ENCODE measurements at places on chromosomes 6 and 20.

- peak; percentile 51 for DNase-seq
These were observed 38.0 kb downstream of the PIM1 start for GRCh38 chr6:37207903-37208456.

DNA sequence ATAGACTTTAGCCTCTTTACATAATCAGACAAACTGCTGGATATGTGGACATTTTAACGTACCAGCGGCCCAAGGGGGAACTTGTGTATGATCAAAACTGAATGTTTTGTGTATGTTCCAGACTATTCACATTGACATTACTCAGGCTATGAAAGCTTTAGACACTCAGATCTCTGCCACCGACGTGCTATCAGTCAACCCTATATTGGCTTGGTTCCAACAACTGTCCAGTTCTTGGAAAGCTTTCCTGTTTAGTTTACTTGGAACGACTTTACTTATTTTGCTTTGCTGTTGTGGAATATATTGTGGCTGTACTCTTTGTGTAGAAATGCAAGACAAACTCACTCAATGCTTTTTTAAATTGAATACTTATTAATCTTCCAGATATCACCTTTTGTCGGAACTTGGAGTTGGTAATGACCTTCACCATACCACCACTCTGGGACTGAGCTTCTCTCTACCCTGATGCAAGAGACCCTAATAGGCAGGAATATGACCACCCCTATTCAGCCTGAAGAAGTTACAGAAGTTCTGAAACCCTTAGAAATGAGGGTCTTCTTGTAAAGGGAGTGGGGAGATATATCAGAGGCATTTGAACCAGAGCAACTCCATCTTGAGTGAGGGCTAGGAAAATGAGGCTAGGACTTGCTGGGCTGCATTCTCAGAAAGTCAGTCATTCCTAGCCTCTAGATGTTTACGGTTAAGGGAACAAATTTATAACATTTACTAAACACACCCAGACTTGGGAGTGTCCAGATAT, 49.0 kb upstream of the PAX1 start:
- DNase-seq: no peak

GRCh38 chr6:28433119-28433518, 10.2 kb downstream of the ZSCAN23 start:
- DNase-seq: no peak

- no peak for DNase-seq
These were observed 7.2 kb upstream of the LCA5 start for GRCh38 chr6:79544299-79544927.

DNA sequence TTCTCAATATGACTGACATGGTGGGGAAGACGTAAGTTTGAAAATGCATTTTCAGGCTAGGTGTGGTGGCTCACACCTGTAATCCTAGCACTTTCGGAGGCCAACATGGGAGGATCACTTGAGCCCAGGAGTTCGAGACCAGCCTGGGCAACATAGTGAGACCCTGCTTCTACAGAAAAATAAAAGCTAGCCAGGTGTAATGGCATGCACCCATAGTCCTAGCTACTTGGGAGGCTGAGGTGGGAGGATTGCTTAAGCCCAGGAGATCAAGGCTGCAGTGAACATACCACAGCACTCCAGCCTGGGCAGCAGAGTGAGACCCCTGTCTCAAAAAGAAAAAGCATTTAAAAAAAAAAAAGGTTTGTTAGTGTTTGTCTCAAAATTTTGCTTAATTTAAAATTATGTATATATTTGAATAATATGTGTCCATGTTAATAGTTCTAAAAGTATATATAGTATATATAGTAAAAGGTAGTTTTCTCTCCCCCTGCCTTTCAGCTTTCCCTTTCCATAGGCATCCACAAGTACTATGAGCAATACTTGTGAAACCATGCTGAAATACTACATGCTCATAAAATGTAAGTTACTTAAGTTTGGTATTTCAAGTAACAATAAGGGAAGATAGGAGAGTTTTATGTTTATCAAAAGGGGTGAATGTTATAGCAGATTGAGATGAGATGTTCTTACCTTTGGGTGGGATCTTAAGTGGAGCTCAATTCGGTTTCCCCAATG, 15.1 kb downstream of the PTPRA start:
- no peak for DNase-seq

DNA sequence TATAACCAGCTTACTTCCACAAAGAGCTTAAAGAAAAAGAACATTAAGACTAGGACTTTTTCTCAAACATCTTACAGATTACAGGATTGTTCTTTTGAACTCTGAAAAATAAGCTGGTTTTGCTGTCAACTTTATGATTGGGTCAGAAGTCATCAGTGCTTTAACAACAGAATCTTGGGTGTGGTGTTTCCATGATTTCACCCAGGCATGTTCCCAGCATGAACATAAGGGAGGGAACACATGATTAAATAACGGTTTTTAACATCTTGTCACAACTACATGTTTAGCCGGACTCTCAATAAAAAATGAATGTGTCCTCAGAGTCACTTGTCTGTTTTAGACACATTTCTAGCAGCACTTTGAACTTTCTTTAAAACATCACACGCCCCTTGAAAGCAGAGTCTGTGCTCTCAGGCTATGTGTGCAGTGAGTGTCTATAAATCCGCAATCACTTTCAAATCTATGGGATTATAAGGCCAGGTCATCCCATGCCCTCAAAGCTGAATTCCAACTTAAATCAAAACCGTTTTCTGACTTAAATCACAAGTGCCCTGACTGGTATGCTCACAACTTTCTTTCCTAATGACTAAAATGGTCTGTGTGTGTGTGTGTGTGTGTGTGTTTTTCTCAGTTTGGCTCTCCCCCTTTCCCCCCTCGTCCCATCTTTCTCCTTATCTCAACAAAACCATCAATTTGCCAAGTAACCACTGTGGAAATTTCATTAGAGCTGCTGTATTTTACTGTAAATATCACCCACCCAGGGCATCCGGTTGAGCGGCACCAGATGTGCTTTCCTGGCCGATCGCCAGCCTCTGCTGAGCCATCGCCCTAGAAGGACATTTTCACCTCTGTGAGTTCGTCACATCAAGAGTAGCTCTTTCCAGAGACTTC, 216.8 kb upstream of the DTNBP1 start:
- DNase-seq: no peak

- no peak for DNase-seq
These were observed 717.8 kb downstream of the EPHA7 start for GRCh38 chr6:92701425-92702096.

- no peak for DNase-seq
These were observed 251.6 kb downstream of the HACE1 start for GRCh38 chr6:104608101-104608500.

DNA sequence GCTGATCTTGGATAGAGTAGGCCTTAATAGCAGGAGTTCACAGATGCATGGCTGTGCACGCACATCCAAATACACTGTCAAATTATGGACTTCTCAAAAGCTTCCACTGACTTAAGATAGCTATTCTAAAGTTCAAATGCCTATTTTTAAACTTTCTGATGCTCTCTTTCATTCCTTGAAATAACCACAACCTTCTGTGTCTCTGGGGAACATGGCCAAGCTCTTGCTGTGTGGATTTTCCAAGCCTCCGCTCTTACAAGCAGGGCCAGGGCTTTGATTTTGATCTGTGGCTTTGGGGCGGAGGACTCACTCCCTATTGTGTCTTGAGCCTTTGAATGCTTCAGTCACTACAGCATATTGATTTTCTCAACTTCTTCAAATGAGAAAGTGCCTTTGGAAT, 35.7 kb upstream of the SNRPB2 start:
- no peak for DNase-seq

GRCh38 chr6:34357937-34358336, 34.5 kb downstream of the NUDT3 start:
- no peak for DNase-seq

DNA sequence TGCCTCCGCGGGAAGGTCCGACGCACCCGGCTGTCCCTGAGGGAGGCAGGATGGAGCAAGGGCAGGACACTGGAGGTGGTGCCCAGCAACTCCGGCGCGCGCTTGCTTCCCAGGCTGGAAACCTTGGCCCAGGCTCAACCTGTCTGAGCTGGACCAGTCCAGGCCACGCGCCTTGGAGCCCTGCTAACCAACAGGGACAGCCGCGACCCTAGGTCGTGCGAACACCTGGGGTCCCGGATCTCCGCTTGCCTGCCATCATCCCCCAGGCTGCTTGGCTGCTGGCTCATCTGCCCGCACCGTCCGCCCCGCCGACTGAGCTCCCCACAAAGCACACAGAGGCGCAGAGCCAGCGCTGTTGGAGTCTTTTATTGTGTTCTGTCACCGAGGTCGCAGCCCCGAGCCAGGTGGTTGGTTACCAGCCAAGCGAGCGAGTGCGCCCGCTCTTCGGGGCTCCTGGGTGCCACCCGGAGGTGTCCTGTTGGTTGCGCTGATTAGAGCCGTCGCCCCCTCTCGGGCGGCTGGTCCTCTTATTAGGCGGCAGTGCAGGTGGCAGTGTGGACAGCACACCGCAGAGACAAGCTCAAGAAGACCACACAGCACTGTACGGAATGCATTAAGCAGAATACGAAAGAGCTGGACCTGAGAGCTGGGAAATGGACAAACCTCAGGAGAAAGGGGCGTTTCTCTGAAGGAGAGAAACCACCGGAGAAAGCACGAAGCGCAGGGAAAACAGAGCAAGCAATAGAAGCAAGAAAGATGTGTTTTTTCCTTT, 3.8 kb downstream of the COL12A1 start:
- no peak for DNase-seq

GRCh38 chr20:22403022-22403631, 181.2 kb downstream of the FOXA2 start:
- no peak for DNase-seq

DNA sequence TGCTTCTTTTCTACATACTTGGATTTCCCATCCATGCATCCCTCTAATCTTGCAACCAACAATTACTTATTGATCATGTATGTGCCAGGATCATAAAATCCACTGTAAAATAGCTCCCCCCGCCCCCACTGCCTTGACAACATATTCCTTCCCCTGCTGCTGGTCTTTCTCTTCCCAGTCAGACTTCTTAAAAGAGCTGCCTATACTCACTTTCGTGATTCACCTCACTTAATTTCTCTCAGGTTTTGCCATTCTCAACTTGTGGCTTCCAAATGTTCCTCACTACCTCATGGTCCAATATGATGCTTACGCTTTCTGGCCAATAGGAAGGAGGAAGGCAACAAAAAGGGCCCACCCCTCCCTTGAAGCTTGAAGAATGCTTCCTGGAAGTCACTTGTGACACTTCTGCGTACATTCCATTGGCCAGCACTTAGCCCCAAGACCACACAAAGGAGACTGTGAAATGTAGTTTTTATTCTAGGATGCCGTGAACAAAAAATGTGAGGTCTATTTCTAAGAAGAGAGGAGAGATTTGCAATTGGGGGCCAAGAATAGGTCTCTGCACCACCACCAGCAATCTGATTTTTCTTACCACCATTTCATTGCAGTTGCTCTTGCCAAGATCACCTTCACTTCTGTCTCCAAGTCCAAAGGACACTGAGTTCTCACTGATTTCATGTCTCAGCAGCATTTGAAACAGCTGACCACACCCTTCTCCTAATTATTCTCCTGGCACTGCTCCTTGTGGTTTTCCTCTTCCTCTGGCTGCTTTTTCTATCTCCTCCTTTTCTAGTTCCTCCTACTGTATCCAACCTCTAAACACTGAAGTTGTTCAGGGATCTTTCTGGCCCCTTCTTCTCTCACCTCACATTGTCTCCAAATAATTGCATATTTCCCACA, 30.8 kb downstream of the CD164 start:
- no peak for DNase-seq

- no peak for DNase-seq
These were observed 70.3 kb downstream of the TMEM242 start for GRCh38 chr6:157253017-157253416.

DNA sequence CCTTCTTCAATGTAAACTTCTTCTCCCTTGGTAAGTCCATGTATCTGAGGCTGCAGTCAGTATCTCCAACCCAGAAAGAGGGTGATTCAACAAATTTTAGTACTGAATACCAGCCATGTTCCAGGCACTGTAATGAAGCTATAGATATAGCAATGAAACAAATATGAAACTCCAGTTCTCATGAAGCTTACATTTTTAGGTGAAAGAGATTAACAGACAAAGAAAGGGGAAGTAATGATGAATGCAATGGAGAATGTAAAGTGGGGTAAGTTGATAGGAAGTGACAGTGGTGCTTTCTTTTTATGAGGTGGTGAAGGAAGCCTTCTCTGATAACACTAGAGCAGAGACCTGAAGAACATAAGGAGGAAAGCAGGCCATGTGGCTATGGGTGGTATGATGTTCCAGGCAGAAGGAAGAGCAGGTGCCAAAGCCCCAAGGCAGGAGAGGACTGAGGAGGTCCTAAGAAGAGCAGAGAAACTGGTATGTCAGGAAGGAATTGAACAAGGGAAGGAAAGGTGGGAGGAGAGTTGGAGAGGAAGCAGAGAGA, 143.6 kb downstream of the TFAP2B start:
- DNase-seq: no peak

DNA sequence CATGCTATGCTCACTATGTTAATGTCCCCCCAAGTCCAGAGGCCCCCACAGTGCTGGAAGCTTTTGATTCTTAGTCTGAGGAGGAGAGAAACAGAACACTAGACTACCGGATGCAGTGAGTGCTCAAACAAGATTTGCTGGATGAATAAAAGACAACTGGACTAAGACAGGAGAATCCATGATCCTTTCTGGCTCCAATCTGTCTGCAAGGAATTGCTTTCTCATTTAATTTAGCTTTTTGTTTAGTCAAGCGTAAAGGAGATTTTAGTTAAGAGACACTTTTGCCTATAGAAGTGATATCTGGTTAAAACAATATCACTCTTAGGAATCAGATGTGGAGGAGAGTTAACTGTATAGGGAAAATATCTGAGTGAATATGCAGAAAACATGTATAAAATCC, 13.5 kb downstream of the LYRM4 start:
- no peak for DNase-seq

GRCh38 chr6:45454008-45454911, 76.5 kb upstream of the SUPT3H start:
- DNase-seq: no peak

GRCh38 chr6:89082486-89082891, 1.9 kb downstream of the PNRC1 start:
- DNase-seq: no peak

GRCh38 chr20:25283221-25283951, 35.5 kb downstream of the PYGB start:
- no peak for DNase-seq

GRCh38 chr20:55616367-55616766, 389.0 kb downstream of the CBLN4 start:
- no peak for DNase-seq

- DNase-seq: no peak
These were observed 394.5 kb upstream of the SLC35B3 start for GRCh38 chr6:8829796-8830195.

Measured in NCI-H1436 (cell line).